Hepatocyte (in vitro differentiated cells): ENCODE measurements at places on chromosomes 2 and 18. TPM values are rescaled to one million over a fixed set of nuclear protein-coding genes. Genes with fewer than 3 reads are reported as not detected.

C2orf74 gene
- total RNA-seq: 5.1 and 6.2 TPM in 2 replicates

TUBA3E gene
- 18.1 and 18.5 TPM in 2 replicates for total RNA-seq

GPAT2 gene
- total RNA-seq: not detected in 2 replicates

DOCK10 gene
- total RNA-seq: 3.2 and 8.0 TPM in 2 replicates

TMEM185B gene
- 25.2 and 26.2 TPM in 2 replicates for total RNA-seq

RNF152 gene
- 18.3 and 21.1 TPM in 2 replicates for total RNA-seq

AGXT gene
- 69.6 and 90.8 TPM in 2 replicates for total RNA-seq

GALNT5 gene
- 13.9 and 16.3 TPM in 2 replicates for total RNA-seq
